NCI-H2107 (cell line): ENCODE measurements at places on chromosomes 6 and 20.

GRCh38 chr6:150391890-150392289 is 23.1 kb downstream of the IYD start:
- no peak for DNase-seq

DNA sequence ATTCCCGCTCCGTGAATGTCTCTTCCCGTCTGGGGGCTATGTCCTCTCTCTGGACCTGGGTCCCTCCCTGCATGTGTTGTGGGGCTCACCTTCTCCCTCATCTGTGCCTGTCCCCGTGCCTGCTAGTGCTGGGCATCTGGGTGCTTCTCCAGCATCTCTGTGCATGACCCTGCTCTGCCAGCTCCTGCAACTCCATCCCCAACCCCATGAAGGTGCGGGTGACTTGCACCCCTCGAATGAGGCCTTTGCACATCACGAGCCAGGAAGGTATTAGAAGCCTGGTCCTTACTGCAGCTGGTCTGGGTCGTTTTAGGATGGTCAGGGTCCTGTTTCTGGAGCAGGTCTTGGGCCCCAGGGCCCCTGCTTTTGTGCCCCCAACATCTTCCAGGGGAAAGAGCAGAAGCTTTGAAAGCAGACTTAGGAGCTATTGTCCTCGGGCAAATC is 109.7 kb downstream of the AGPAT4 start:
- DNase-seq, result no peak

DNA sequence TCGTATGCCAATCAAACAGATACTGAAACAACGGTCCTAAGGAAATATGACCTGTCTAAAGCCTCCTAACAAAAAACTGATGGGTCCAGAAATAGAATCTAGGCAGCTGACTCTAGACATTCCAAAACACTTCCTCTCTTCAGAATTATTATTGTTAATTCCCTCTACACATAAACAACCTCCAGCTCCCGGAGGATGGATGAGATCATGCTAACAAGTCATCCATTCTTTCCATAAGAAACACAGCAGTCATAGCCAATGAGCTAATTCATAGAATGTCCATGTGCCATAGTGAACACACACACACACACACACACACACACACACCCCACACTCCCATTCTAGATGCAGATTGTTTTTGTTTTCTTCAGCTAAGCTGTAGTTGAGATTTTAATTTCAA is 44.3 kb downstream of the HDGFL1 start:
- no peak for DNase-seq

DNA sequence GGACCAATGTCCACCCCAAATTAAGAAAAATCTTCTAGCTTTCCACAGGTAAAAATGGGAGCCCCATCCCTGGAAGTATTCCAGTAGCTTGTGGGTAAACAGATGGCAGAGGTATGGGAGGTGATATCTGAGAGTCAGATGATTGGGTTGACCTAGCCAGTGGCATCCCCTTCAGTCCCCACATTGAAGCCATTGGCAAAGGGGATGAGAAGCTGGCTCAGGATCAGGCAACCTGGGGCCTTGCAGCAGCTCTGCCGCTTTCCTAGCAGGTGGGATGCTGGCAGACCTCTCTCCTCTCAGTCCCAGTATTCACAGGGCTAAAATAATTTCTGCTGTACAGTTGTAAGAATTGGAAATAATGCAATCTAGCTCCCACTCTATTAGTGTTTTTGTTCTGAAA is 108.9 kb upstream of the KCNG1 start:
- no peak for DNase-seq

DNA sequence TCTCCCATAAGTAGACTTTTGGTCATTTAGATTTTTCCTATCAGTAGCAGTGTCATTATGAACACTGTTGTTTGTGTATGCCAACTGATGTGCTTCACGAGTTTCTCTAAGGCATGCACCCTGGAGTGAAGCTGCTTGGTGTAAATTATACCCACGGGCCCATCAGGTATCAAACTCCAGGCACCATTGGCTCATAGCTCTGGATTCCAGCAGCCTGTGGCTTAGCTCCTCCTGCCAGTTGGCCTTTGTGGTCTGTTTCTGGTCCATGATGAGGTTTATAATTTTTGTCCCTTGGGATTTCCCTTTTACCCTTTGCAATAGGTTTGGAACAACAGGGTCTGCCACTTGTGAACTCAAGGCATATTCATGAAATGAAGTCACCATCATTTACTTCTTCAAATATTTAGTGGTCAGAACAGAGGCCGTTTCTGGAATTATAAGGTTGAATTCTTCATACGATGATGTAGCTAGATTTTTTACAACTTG is 350.5 kb downstream of the PRL start:
- DNase-seq, result peak; percentile 55

- DNase-seq, result no peak
Measured at GRCh38 chr6:121236984-121237383, 97.3 kb downstream of the TBC1D32 start.
